CD4-positive, alpha-beta T cell treated with Interleukin-4 for 1 hour (primary cell): ENCODE measurements at places on chromosomes 7 and 10.

DNA sequence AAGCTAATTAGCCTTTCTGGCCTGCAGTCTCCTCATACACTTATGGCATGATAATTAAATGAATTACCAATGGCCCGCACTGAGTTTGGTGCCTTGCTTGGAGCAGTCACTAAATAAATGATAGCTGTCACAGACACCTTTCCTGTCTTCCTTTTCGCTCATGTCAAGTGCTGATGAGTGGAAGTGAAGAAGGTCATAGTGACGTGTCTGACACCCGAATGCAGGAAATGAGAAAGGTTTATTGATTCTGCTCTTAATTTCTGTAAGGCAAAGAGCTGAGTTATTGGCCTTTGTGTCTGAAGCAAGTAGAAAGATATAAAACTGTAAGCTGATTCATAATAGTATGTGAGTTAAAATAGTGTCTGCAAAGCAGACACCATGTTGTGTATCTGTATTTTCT is 13.2 kb upstream of the ESYT2 start:
- no peak for DNase-seq

DNA sequence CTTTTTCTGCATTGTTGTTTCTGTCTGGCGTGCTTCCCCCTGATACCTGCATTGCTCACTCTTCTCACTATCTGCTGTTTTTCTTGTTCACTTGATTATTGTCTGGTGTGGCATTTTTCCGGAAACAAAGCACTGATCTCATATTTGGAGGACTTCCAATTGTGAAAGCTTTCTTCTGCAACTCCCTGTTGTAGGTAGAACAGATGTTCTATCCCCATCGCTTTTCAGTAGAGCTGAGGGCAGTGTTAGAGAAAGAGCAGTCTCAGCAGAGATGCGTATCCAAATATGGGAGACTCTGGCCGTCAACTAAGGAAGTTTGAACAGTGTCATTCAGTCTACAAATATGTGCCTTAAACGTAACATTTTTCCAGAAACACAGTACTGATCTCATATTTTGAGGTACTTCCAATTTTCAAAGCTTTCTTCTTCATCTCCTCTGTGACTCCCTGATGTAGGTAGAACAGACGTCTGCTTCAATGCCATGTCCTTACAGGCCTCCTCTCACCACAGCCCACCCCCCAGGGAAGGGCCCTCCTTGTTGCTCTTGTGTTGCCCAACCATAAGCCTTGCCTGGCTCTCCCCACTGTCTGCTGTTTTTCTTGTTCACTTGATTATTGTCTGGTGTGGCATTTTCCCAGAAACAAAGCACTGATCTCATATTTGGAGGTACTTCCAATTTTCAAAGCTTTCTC is 27.1 kb upstream of the GJD4 start:
- DNase-seq, result no peak

DNA sequence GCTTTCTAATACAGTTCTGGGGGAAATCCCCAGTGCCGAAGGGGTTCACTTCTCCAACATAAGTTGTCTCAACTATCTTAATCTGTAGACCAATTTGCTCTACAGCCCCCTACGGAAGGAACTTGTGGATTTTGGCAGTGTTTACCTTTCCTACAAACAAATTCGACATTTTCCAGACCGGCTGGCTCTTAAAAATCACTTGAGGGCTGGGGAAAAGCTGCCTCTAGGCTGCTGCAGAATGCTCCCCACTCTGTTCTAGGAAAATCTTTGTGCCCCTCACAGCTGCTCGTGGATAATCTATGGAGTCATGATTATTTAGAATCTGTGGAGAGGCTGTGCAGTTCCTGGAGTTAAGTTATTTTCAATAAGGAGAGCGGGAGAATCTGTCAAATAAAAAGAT is 474.6 kb upstream of the FZD8 start:
- DNase-seq, result no peak

DNA sequence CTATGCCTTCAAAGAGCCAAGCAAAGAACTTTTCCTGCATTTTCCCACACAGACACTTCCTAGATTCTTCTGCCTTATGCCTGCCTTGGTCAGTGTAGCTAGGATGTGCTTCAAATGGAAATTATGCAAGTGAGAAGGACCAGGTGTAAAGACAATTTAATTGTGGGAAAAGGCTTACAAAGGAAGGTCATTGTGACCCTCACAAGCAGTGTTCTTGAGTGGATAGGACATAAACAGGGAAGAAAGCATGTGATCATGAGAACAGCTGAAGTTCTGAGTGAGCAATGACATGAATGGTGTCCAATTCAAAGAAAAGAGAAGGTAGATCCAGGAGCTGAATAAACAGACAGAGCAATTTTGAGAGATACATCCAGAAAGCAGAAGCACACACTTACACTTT is 1.3 kb upstream of the PIP start:
- no peak for DNase-seq

DNA sequence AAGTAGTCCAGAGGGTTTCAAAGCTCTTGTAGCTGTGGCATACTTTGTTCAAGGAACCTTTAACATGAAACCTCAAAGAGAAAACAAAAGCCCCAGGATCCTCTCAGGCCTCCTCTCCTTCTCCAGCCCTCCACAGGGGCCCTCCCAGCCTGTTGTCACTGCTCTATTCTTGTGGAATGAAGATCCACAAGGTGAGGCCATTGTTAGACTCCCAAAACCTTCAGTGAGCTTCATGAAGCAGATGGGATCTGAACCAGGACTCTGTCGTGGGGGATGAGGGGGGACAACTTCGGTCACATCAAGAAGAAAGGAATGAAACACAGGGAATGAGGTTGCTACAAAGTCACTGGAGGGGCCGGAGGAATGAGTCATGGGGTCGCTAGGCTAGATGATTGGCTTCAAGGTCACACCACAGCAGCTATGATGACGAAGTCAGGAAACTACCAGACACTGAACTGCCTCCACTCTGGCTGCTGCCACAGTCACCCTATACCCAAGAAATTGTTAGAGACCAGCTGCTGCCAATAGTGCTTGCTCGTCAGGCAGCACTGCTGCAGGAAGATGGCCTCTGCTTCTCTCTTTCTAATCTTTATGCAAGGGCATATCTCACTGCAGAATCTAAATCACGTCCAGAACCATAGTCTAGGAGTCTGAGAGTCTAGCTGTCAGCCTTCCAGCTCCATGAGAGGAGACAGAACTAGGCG is 208.8 kb downstream of the HIBADH start:
- no peak for DNase-seq

- no peak for DNase-seq
Observed at GRCh38 chr10:112383325-112383724, 9.4 kb downstream of the ACSL5 start.

DNA sequence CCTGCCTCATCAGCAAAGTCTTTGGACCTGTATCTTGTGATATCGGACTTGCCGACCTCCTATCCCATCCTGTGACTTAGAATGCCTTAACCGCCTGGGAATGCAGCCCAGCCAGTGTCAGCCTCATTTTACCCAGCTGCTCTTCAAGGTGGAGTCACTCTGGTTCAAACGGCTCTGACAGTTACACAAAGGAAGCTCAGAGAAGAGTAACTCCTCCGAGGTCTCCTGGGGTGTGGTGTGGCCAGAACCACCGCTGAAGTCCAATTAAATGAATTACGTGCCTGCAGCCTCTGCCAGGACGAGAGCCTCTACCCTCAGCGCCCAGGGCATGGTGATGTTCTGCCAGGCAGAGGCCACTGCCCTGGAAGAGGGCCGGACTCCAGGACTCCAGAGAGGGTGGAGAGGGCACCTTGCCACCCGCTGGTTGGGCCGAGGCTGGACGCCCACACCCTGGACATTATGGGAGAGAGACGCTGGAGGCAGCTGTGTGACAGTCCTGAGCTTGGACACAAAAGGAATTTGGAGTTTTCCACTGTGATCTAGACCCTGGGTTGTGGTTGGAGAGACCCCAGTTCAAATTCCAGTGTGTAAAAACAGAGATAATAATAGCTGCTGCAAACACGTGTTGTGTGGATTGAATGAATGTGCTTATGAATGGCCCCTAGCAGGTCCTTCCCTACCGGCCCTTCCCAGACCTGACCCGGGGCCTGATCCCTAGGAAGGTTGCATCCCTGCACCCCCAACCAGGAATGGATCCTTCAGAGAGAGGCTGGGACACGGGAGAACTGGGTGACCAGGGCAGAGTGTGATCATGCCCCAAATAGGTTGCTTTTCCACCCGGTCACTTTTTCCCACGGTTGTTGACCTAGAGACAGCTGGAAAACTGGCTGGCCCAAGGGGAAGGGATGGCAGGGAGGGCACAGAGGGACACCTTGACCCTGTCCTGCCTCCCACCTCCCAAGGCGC is 37.8 kb upstream of the FZD9 start:
- DNase-seq, result no peak
